ENCODE measurements at places on chromosomes 4 and X.

GRCh38 chrX:121245763-121246162 lies 198.4 kb downstream of the GLUD2 start:
- DNase-seq, result no peak

DNA sequence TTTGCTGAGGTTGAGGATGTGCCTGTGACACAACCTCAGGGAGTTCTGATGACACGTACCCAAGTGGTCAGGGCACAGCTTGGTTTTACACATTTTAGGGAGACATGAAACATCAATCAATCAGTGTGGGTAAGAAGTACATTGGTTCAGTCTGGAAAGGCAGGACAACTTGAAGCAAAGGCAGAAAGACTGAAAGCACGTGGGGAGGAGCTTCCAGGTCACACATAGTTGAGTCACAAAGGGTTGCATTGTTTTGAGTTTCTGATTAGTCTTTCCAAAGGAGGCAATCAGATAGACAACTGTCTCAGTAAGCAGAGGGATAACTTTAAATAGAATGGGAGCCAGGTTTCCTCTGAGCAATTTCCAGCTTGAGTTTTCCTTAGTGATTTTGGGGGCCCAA lies 1910.0 kb upstream of the AGA start:
- DNase-seq, result no peak

- DNase-seq, result no peak
These were observed 989.2 kb upstream of the LCORL start for GRCh38 chr4:19010761-19011160.

DNA sequence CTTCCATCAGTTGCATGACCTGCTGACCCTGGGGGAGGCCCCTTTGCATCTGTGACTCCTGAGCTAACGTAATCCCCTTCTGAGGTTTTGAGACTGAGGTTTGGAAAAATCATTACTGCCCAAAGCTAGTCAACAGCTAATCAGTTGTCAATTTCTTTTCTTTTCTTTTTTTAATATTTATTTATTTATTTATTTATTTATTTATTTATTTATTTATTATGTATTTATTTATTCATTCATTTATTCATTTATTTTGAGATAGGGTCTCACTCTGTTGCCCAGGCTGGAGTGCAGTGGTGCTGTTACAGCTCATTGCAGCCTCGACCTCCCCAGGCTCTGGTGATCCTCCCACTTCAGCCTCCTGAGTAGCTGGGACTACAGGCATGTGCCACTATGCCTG lies 25.1 kb upstream of the FHL1 start:
- no peak for DNase-seq

DNA sequence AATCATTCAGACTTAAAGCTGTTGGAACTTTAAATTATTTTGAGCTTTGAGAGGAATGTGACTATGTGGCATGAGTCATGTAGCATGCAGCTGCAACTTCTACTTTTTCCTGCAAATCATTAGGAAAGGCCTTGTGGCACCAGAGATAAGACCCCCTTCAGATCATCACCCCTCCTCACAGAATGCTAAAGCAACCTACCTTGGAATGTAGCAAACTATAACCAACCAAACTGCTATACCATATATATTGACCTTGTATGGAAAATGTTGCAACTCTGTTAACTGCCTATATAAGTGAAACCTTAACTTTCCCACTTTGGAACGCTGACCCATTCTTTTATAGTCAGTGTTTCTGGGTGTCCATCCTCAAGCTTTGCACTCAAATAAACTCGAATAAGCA lies 32.0 kb downstream of the ATXN3L start:
- no peak for DNase-seq
